ENCODE measurements at places on chromosomes 1 and 21.
A peak's percentile ranks its signal among the peaks of the same experiment; 100 is the strongest.

DNA sequence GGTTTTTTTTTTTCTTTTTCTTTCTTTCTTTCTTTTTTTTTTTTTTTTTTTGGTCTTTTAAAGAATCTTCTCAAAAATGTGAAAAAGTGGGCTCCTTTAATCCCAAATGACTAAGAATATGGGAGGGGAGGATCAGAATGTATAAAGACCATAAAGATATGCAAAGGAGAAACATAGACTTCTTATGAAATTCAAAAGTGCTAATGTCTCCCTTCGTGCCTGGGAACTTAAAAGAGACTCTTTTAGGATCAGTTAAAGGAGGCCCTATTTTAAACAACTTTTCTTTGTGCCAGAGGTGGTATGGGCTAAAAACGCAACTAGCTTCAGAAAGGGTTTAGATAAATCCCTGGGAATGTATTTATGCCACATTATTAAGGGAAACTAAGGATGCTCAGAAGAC, 54.2 kb upstream of the KAZN start:
- no peak for DNase-seq

GRCh38 chr1:202274611-202275010, 67.1 kb downstream of the UBE2T start:
- DNase-seq: peak; percentile 39

DNA sequence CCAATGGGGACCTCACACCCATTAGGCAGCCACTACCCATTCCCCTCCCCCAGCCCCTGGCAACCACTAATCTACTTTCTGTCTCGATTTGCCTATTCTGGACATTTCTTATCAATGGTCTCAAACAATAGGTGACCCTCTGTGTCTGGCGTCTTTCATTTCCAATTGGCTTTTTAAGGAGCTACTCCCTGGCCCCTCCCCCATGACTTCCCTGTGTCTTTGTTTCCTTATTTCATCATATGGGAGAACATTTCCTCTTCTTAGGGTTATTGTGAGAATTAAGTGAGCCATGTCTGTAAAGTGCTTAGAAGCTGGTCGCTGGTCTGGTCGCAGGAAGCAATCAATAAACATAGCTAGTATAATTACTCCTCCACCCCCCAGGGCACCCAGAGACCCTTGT, 80.9 kb downstream of the SPSB1 start:
- DNase-seq: peak; percentile 40

DNA sequence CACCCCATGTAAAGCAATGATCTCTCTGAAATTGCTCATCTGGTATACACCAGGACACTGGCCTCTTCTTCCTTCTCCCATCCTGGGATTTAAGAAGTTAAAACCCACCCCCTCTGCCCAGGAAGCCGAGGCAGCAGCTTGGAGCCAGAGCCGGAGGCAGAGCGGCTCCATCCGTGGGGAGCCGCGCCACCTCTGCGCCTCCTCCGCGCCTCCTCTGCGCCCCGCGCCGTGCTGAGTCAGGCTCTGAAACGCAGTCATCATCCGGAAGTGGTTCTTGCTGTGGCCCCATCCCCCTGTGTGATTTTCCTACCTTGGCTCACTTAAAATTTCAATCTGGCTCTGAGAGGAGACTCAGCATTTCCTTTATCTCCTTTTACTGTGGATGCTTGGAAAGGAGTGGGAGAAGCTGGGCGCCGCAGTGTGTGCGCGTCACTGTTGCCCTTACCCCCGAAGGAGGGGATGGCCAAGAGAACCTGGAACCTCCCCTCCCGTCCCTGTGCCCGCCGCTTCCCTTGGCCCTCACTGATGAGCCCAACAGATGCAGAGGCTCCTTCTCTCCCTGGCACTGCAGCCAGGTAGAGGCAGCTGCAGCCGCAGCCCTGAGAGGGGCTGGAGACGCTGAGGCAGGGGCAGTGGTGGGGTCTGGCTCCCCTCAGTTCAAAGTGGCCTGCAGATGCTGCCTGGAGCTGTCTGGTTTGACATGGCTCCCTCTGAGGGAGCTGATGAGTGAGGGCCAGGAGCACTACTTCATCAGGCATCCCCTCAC, 15.3 kb upstream of the NPHP4 start:
- DNase-seq: no peak

DNA sequence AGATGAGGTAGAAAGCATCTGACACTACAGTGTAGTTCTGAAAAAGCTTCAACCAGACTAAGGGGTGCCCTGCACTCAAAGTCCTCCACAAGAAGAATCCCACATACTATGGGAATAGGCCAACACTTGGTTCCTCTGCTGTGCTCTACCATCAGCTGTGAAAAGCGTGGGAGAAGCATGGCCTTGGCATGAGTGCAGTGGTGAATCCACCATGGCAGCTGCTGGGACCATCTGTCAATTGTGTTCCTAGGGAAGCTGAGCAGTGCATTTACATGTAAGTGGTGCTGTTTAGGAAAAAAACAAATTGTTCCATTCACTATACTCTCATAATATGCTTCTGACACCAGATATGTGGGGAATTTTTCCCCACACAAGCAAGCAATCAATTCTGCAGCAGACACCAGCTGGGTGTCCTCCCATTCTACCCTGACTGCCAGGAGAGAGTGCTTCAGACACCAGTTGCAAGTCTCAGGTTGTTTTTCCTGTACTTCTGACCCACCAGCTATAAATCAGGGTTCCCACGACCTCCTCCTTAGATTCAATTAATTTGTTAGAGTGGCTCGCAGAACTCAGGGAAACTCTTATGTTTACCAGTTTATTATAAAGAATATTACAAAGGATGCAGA, 230.8 kb upstream of the CHRM3 start:
- DNase-seq: peak; percentile 12

- no peak for DNase-seq
Observed at GRCh38 chr1:93807311-93807930, 71.6 kb downstream of the DNTTIP2 start.

DNA sequence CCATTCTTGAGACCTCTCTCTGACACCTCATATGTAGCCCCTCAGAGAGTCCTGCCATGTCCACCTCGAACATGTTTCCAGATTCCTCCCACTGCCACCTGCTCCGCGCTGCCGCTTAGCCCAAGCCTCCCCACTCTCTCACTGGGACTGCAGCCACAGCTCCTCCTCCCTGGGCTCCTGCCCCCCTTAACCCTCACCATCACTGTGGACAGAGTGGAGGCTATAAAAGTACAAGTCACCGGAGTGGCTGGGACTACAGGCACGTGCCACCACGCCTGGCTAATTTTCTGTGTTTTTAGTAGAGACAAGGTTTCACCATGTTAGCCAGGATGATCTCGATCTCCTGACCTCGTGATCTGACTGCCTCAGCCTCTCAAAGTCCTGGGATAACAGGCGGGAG, 77.0 kb downstream of the VWA5B1 start:
- no peak for DNase-seq

- DNase-seq: peak; percentile 87
Observed at GRCh38 chr1:178543290-178543607, 30.3 kb downstream of the TEX35 start.

DNA sequence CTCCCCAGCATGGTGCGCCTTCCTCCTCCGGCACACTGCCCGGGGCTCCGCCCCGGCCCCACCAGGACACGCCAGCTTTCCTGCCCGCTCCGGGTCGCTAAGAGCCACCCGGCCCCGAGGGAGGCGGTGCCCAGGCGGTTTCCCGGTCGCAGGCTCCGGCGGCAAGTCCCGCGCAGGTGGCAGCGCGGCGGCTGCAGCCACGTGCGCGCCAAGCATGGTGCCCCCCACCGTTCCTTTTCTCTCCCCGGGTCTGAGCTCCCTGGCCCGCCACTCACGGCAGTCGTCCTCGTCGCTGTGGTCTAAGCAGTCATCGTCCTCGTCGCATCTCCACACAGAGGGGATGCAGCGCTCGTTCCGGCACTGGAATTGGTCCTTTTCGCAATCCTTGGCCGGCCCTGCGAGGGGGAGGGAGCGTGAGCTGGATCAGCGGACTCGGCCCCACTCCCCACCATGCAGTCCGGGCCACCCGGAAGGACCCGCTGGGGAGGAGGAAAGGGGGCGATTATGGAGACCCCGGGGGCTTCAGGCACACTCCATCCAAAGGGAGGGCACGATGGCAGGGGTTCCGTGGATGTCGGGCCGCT, 1.2 kb downstream of the LRP8 start:
- peak; percentile 86 for DNase-seq

GRCh38 chr1:107669996-107670395, 295.0 kb downstream of the VAV3 start:
- no peak for DNase-seq

DNA sequence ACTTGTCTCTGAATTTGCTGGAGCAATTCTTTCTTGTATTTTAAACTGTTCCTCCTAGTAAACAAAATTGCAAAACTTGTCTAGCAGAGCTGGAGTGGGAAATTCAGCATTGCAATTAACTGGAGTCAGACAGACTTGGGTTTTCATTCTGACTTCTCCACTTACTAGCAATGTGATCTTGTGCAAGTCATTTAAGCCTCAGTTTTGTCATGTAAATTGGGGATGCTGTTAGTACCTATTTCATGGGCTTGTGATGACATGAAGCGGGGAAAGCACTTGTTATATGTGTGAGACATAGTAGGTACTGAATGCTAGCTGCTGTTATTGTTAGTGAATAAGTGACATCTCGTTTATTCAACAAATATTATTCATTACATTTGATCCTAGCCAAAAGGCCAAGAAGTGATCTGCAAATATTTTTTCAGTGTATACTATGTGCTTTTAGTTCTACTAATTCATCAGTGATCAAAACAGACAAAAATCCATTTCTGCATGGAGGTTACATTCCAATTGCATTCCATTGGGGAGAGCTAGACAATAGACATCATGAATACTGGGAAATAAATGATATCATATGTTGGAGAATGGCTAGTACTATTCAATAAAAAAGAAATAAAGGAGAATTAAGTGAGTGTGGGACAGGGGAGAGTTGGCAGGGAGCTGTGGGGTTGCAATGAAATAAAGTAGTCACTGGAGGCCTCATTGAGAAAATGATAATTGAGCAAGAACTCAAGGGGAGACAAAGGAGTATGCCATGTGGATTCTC, 47.1 kb downstream of the CACHD1 start:
- no peak for DNase-seq

GRCh38 chr1:22341791-22342605, 109.7 kb upstream of the ZBTB40 start:
- peak; percentile 79 for DNase-seq

GRCh38 chr1:204891860-204892259, 21.2 kb downstream of the NFASC start:
- no peak for DNase-seq

DNA sequence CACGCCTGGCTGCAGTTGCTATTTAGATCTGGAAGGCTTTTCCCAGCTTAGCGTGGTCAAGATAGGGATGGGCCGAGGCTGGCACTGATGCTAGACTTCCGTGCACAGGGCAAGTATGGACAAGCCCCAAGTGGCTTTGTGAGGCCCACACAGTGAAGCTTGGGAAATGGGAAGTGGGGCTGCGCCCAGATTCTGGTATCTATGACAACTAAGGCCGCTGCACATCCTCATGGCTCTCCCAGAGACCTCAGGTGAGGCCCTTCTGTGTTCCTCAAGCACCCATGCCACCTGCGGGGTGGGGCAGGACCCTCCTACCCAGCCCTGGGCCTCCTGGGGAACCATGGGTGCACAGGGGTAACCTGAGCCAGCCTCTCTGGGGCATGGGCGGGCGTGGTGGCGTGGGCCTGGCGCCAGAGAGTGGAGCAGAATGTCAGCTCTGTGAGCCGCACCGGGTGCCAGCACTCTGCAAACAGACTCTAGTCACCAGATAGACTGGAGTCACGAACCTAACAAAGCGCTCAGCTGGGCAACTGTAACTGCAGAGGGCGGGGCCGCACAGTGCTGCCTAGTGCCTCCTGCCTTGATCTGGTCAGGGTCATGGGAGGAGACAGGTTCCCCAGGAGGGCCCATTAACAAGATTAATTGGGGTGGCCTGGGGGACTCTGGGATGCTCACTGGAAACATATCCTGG, 46.4 kb downstream of the ELF3 start:
- DNase-seq: peak; percentile 52

- DNase-seq: no peak
Observed at GRCh38 chr1:162349635-162350330, 26.9 kb downstream of the SPATA46 start.

DNA sequence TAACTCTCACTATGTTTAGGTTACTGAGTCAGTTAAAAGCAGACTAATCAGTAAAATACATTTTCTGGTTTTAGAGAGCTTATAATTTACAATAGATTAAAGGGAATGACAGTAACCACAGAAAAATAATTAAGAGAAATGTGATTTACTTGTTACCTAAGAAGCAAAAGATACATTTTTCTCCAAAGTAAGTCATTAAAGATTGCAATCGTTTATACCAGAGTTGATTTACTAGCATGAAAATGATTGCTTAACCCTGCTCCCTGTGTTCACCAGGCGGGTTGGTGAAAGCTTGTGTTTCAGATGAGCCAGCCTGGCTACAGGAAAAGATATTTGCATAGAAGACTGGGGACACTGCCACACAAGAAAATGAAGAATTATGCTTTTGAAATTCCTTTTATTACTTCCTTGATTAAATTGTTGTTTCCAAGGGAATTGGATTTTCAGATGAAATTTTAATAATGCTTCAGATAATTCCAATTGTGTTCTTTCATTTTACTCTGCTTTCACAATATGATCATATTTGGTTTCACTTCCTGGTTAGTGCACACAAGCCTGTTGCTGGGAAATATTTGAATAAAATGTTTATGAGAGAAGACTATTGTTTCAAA, 27.9 kb downstream of the LRRC8B start:
- DNase-seq: no peak

- DNase-seq: no peak
Observed at GRCh38 chr1:20282533-20282932, 8.1 kb upstream of the VWA5B1 start.

DNA sequence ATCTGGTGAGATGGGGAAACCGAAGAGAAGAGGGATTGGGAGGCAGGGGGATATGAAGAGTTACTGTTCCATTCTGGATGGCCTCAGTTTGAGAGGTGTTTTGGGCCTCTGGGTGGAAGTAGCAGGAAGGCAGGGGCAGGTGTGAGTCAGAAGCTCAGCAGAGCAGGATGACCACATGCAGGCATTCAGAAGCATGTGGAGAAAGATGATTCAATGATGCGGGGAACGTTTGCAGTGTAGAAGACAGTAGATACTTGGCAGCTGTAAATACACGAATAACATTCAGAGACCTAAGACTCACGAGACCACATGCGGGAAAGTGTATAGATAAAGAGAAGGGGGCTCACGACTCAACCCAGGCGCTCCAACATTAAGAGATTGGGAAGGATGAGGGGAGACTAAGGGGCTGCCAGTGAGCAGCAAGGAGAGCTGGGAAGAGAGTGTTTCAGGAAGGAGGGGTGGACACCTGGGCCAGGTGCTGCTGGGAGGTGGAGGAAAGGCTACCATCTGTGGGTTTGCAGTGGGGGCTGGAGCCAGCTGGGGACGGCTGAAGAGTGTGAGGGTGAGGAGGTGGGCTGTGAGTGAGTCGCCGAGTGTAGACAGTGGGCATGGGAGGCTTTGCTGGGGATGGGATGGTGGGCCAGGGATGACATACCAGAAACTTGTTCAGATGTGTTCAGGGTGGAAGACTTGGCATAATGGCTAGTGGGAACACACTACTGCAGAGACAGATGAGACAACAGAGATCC, 5.8 kb upstream of the EPS8L3 start:
- DNase-seq: no peak

GRCh38 chr21:33984021-33984481, 68.4 kb upstream of the ATP5PO start:
- DNase-seq: no peak

Data from NCI-H82 (cell line).